Peyer's patch (tissue), 4 donors: ENCODE measurements at places on chromosomes 12 and 14. TPM values are rescaled to one million over a fixed set of nuclear protein-coding genes. Genes with fewer than 3 reads are reported as not detected.

Gene RNU7-1
- total RNA-seq: not detected

Gene BHLHE41
- 1.9 TPM for total RNA-seq

Gene KLHDC1
- 2.3 TPM for total RNA-seq

Gene ERC1
- 26.5 TPM for total RNA-seq

Gene PAPLN
- 8.1 TPM for total RNA-seq

Gene PRR4
- 5.4 TPM for total RNA-seq

- H3K36me3 ChIP-seq: no peaks in the 10 kb centered on the region
- no peaks in the 10 kb centered on the region for H3K27me3 ChIP-seq
- peak overlapping the region; percentile 61 for H3K4me3 ChIP-seq
- peak overlapping the region; percentile 74 for H3K27ac ChIP-seq
Measured at GRCh38 chr14:89702073-89702875, 252.3 kb downstream of the EFCAB11 start.

DNA sequence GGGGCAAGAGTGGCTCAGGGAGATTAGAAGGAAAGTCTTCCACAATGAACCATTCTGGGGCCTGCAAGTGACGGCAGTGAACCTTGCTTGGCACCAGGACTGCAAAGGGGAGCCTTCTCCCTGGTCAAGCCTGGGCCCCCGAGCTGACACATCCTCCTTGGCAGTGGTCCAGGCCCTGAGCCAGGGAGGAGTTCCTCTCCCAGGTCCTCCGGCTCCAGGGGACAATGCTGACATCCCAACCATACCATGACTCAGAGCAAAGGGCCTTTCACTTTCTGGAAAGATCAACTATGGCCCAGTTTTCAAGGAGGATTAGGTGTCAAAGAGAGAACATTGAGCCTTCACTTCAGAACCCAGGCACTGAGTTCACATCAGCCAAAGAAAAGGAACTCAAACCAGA is 756.5 kb upstream of the TBX3 start:
- DNase-seq: peak; percentile 68
- no peaks in the 10 kb centered on the region for H3K4me1 ChIP-seq
- no peak overlapping the region for H3K4me3 ChIP-seq
- H3K27ac ChIP-seq: no peak overlapping the region

- H3K4me3 ChIP-seq: no peak overlapping the region
- H3K27ac ChIP-seq: no peak overlapping the region
- no peak for DNase-seq
Measured at GRCh38 chr14:63896278-63896720, 43.5 kb downstream of the SYNE2 start.

GRCh38 chr14:61116369-61116768 is 135.3 kb downstream of the SLC38A6 start:
- H3K27me3 ChIP-seq: no peaks in the 10 kb centered on the region
- H3K4me1 ChIP-seq: no peaks in the 10 kb centered on the region
- H3K36me3 ChIP-seq: no peaks in the 10 kb centered on the region
- no peak overlapping the region for H3K4me3 ChIP-seq

DNA sequence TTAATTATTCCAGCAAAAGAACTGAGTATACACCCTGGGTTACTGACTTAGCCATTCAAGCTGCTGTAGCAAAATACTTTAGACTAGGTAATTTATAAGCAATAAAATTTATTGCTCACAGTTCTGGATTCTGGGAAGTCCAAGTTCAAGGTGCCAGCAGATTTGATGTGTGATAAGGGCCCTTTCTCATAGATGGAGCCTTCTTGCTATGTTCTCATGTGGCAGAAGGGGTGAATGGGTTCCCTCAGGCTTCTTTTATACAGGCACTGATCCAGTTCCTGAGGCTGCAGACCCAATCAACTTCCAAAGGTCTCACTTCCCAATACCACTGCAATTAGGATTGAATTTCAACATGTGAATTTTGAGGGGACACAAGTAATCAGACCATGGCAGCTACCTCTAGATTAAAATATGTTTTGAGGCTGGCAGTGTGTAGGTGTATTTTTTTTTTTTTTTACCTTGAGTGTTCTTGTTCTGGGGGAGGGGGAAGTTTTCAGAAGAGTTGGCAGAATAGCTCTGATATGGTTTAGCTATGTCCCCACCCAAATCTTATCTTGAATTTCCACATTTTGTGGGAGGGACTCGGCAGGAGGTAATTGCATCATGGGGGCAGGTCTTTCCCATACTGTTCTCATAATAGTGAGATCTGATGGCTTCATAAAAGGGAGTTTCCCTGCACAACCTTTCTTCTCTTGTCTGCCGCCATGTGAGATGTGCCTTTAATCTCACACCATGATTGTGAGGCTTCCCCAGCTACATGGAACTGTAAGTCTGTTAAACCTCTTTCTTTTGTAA is 178.2 kb downstream of the RASSF9 start:
- H3K36me3 ChIP-seq: no peaks in the 10 kb centered on the region
- no peak for DNase-seq
- H3K4me1 ChIP-seq: no peaks in the 10 kb centered on the region
- H3K4me3 ChIP-seq: no peak overlapping the region
- no peaks in the 10 kb centered on the region for H3K27me3 ChIP-seq
- no peak overlapping the region for H3K27ac ChIP-seq

- H3K27ac ChIP-seq: no peak overlapping the region
- no peak overlapping the region for H3K4me3 ChIP-seq
- no peaks in the 10 kb centered on the region for H3K27me3 ChIP-seq
- no peaks in the 10 kb centered on the region for H3K36me3 ChIP-seq
Measured at GRCh38 chr12:89825591-89826449, 117.2 kb upstream of the ATP2B1 start.

GRCh38 chr14:90281756-90282155 is 25.4 kb downstream of the PSMC1 start:
- no peaks in the 10 kb centered on the region for H3K27me3 ChIP-seq
- H3K36me3 ChIP-seq: no peaks in the 10 kb centered on the region
- no peaks in the 10 kb centered on the region for H3K4me1 ChIP-seq

- H3K27me3 ChIP-seq: no peaks in the 10 kb centered on the region
- no peak overlapping the region for H3K4me3 ChIP-seq
- DNase-seq: no peak
- no peaks in the 10 kb centered on the region for H3K36me3 ChIP-seq
- H3K4me1 ChIP-seq: no peaks in the 10 kb centered on the region
Measured at GRCh38 chr12:26632756-26633155, 200.2 kb downstream of the ITPR2 start.

DNA sequence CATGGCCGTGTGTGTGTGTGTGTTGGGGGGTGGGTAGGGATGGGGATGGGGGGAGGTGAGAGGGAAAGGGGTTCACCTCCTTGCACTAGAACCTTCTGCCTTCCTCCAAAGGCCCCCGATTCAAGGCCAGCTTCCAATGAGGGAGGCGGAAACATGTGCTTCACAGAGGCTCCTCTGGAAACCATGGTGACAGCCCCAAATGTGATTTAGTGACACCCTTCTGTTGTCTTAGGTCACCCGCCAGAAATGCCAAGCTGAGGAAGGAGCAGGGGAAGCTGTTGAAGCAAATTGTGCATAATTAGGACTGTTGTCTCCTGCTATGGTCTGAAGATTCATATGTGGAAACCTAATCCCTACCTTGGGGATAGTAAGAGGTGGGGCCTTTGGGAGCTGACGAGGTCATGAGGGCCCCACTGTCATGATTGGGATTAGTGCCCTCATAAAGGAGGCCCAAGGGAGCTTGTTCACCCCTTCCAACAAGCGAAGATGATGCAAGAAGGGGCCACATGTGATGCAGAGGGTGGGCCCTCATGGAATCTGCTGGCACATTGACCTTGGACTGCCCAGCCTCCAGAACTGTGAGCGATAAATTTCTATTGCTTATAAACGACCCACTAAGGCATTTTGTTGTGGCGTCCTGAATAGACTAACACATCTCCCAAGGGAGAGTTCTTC is 95.2 kb downstream of the AACS start:
- no peak for DNase-seq
- H3K4me3 ChIP-seq: no peak overlapping the region
- H3K27me3 ChIP-seq: no peaks in the 10 kb centered on the region
- H3K27ac ChIP-seq: no peak overlapping the region

DNA sequence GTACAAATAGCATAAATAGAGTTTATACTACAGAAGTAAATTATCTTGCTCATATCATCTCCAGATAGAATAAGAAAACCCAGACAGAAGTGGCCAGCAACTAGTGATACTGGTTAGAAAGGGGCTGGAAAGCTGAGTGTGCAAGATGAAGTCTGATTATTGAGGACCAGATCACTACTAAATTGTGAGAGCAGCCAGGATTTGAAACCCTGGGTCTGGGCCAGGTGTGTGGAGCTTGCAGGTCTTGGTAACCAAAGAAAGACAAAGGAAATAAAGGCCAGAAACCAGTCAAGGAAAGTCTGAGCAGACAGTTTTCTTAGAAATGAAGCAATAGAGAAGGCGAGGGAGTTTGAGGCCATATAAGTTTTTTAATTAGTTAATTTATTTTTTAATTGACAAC is 611.8 kb downstream of the ETNK1 start:
- H3K4me1 ChIP-seq: no peaks in the 10 kb centered on the region
- H3K27me3 ChIP-seq: no peaks in the 10 kb centered on the region
- no peak overlapping the region for H3K27ac ChIP-seq
- no peak for DNase-seq
- no peaks in the 10 kb centered on the region for H3K36me3 ChIP-seq
- H3K4me3 ChIP-seq: no peak overlapping the region
